Occipital lobe (tissue), 3 donors: ENCODE measurements at places on chromosomes 2 and 18.

- DNase-seq = no peak
These were observed 89.6 kb downstream of the ACTR3 start for GRCh38 chr2:113979191-113980128.

- peak; percentile 43 for DNase-seq
These were observed 34.6 kb downstream of the TGFBRAP1 start for GRCh38 chr2:105294844-105295481.

GRCh38 chr2:127715778-127716449, 14.6 kb downstream of the SFT2D3 start:
- no peak for DNase-seq

GRCh38 chr2:61411109-61411508, 59.8 kb downstream of the USP34 start:
- DNase-seq = no peak

DNA sequence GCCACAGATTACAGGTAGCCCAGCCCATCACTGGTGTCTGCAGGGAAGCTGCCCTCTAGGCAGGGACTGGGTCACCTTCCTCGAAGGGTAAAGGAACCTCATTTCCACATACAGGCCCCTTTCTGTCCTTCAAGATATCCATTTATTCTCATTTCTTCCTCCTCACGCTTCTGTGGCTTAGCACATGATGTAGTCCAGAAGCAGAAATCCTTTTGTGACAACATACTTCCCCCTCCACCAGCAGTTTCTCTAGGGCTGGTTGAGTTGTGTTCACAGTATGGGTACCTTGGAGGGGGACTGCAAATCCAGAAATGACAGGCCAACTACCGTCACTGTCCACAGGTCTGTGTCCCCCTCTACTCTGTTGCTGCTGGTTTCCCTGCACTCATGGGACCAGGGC, 364.9 kb downstream of the ANAPC1 start:
- DNase-seq = no peak

DNA sequence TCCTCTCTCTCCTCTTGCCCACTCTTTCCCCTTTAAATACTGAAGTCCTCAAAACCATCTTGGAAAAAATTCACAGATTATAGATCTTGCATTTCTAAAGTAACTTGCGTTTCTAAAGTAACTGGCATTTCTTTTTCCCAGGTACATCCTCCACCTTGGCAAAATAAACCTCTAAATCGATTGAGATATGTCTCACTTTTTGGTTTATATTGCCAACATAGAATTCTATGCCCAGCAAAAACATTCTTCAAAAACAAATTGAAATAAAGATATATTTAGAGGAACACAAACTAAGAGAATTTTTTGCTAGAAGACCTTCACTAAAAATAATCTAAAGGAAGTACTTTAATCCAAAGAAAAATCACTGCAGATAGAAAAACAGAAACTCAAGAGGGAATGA, 122.5 kb upstream of the RBMS1 start:
- DNase-seq = no peak

DNA sequence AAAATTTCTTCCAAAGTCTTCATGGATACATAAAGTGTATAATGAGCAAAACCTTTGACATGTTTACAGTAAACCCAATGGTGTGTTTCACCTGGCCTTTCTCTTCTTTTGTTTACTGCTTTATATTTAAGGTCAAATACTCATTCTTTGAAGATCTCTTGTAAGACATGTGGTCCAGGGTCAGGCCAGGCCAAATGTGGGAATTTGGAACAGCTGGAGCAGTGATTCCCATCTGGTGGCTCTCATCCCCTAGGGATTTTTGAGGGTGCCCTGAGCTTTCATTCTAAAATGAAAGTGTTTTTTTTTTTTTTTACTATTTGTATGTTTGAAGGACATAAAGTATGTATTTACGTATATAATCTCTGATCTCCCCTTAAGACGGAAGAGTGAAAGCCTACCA, 13.8 kb upstream of the MGAT5 start:
- no peak for DNase-seq

GRCh38 chr18:60500960-60501359, 128.4 kb upstream of the MC4R start:
- no peak for DNase-seq

GRCh38 chr2:213306316-213306942, 22.2 kb downstream of the SPAG16 start:
- DNase-seq = no peak

DNA sequence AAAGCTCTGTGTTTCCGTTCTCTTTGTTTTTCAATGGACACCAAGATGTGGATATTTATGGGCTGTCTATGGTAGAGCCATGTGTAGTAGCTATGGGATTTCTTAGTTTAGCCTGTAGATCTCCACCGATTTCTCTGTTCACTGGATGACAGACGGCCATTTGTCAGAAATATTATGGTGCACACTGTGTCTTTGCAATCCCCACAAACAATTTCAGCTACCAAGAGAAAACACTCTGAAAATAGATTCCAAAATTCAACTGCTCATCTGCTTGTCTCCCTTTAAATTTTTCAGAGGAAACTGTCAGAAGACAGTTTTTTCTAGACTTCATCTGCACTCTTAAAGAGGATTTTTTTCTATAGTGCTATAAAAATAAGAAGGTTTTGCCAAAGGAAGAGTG, 166.8 kb downstream of the CD226 start:
- no peak for DNase-seq

DNA sequence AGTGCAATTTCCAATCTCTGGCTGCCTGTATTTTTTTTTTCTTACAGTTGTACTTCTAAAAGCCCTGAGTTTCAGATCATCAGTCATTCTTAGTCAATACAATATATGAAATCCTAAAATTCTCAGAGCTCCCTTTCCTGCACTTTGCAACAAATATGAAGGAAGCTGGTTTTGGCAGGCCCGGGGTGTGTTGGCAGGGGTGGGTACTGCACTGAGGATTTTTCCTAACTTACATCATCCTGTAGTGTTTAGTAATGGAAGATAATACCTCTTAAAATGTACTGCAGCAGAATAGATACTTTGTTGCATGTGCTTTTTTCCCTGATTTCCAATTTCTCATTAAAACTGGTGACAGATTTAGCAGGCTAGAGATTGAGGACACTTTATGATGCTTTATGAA, 374.6 kb downstream of the PTH2R start:
- DNase-seq = no peak

- no peak for DNase-seq
These were observed 28.4 kb upstream of the MALL start for GRCh38 chr2:110143982-110144381.

GRCh38 chr2:46257476-46257875, 39.7 kb upstream of the EPAS1 start:
- no peak for DNase-seq

DNA sequence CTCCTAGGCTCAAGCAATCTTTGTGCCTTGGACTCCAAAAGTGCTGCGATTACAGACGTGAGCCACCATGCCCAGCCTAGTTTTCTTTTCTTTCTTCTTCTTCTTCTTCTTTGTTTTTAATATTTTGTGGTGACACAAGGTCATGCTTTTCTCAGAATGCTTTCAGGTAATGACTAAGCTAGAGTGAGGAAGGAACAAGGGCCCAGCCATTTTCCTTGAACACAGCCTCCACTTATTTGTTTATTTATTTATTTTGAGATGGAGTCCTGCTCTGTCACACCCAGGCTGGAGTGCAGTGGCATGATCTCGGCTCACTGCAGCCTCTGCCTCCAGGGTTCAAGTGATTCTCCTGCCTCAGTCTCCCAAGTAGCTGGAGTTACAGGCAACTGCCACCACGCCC, 74.3 kb upstream of the ST3GAL5 start:
- DNase-seq = no peak

DNA sequence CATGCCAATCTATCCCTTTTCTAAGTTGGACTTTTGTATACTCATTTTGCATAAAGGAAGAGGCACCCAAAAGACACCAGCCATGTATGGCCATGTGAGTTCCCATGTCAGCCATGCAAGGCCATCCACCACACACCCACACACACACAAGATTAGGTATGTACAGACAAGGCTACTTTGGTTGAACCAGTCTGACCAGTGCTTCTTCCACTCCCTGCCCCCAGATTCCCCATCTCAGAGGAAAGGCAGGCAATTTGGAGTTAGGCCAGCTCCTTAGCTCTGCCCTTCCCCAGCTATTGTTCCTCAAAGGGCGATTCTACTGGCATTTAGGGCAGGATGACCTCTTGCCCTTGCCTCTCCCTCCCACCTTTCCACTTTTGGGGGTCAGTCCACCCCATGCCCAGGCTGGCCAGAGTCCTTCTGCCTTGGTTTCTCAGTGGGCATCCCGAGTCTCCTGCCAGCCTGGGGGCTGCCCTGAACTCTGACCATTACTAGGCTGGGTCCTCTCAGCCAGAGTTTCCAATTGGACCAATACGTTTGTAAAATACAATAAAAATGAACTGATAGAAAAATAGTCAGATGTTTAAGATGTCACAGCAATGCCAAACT, 101.1 kb downstream of the ZBTB7C start:
- no peak for DNase-seq

DNA sequence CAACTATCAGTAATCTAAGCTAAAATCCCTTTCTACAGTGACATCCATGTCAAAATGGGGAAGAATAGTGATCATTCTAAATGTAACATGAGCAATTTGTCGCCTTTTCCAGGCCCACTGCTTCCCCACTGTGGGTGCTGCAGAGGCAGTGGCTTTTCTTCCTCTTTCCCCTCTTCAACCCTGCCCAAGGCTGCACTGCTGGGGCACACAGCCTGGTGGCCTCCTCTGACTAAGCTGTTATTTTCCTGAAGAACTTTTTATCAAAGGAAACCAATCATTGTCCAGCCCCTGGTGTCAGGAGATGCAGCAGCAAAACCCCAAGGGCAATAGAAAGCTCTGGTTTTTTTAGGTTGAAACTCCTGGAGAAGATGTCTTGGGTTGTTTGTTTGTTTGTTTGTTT, 117.6 kb upstream of the KLF7 start:
- DNase-seq = peak; percentile 5

DNA sequence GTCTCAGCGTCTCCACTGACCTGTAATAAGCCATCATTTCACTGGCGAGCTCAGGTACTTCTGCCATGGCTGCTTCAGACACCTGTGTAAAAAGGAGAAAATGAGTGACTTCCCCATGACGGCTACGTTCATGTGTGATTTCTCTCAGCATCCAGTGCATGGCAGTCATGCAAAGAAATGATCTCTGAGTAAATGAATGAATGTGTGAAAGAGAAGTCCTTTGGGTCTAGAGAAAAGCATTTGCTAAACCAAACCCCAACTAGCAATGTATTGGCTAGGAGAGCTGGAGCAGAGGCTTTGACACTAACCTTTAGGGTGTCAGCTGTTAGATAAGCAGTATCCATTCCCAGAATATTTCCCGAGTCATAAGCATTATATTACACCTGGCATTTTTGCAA, 417 bp downstream of the IL1B start:
- no peak for DNase-seq

DNA sequence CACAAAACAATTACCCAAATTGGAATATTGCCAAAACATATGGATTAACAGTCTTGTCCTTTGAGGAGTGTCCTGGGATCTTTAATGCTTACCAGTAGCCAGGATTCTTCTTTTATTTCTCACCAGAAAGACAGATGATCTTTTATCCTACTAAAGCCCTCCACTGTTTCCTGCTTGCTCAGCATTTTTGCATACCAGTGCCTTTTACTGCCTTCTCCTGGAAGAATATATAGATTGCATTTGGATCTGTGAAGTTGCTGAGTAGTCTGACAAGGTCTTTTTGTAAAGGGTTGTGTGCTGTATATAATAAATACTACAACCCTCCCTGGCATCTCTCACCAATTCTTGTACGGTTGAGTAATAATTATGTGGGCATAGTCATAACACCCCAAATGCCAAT, 652.2 kb downstream of the LRRTM4 start:
- no peak for DNase-seq

DNA sequence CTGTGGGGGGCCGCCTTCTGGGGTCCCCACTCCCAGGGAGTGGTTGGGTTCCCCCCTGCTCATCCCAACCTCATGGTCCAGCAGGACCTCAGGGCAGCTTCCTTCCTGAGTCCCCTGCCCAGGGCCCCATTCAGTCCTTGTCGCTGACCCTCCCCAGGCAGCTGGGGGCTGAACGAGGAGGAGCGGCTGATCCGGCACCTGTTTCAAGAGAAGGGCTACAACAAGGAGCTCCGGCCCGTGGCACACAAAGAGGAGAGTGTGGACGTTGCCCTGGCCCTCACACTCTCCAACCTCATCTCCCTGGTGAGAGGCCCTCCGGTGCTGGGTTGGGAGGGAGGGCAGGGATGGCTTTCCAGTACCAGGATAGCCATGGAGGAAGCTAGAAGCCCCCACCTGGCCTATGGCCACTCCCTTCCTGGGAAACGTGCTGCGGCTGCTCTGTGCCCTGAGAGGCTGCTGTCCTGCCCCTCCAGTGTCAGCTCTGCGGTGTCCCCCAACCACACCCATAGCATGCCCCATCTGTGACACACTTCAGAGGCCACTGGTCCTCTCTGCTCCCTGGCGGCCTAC, 497 bp downstream of the CHRND start:
- DNase-seq = no peak

- DNase-seq = no peak
These were observed 27.9 kb upstream of the CASP8 start for GRCh38 chr2:201232467-201232815.

DNA sequence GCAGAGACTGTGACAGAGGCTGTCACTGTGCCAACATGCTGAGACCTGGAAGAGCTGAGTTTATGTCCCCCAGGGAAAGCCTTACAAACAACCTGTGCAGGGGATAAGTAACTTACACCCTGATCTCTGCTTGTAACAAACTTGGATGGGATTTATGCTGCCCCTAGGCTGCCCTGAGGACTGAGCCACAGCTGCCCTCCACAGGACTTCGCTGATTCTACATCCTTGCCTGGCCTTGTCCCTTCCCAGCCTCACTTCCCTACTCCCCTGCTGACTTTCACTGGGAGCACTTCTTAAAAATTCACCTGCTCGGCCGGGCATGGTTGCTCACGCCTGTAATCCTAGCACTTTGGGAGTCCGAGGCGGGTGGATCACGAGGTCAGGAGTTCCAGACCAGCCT, 45.9 kb upstream of the ASAP2 start:
- no peak for DNase-seq

GRCh38 chr18:46891742-46892214, 25.5 kb downstream of the PIAS2 start:
- no peak for DNase-seq
